T-helper 17 cell (primary cell): ENCODE measurements at places on chromosomes 6 and 20.

GRCh38 chr6:165967810-165968407, 199.7 kb downstream of the TBXT start:
- no peaks in the 10 kb centered on the region for H3K36me3 ChIP-seq
- H3K4me3 ChIP-seq, result no peak overlapping the region
- no peaks in the 10 kb centered on the region for H3K4me1 ChIP-seq
- no peak for DNase-seq
- H3K27ac ChIP-seq, result no peak overlapping the region
- peaks cover 20% of the 10 kb centered on the region for H3K27me3 ChIP-seq

DNA sequence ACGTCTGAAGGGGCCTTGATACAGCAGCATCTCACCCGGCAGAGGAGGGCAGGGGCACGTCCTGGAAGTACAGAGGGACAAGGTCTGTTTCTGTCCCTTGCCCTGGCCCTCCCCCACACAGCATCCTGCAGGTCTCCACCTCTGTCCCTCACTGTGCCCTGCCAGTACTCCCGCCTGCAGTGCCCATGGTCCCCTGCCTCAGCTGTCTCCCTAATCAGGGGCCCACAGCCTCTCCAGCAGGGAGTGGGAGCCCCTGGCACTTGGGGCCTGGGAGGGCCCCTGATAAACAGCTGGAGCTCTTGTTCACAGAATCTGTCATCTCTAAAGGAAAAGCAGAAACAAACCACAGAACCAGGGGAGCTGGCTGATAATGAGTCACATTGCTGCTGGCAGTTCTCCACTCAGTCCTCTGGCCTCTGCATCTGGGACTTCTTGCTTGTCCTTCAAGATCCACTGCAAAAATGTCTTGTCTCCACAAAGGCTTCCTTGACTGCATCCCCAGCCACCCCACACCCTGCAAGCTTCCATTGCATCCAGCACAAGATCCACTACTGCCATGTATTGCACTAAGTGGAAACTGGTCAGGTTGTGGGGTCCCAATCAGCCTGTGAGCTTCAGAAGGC, 33.2 kb upstream of the TAF8 start:
- DNase-seq, result no peak
- no peaks in the 10 kb centered on the region for H3K36me3 ChIP-seq
- H3K4me3 ChIP-seq, result peak overlapping the region; percentile 56
- peaks cover 47% of the 10 kb centered on the region for H3K4me1 ChIP-seq
- no peaks in the 10 kb centered on the region for H3K27me3 ChIP-seq
- H3K27ac ChIP-seq, result peak overlapping the region; percentile 70

DNA sequence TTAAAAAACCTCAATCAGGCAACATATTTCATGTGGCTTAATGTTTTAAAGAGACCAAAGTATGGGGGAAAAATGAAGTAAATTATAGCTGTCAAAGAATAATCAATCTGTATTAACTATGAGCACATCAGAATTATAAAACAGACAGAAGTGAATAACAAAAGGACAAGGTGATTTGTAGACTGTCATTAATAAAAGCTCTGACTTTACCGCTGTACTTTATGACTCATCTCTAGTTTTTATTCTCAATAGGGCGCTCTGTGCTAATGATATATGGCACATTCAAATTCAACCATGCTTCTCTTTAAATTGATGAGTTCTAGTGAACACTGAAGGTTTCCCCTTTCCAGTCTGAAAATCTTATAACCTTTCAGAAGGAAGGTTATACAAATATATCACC, 72.0 kb downstream of the PREP start:
- no peak overlapping the region for H3K27ac ChIP-seq
- DNase-seq, result no peak
- H3K36me3 ChIP-seq, result peaks cover 17% of the 10 kb centered on the region
- peaks cover 12% of the 10 kb centered on the region for H3K4me1 ChIP-seq
- H3K27me3 ChIP-seq, result no peaks in the 10 kb centered on the region

- peaks cover 24% of the 10 kb centered on the region for H3K4me1 ChIP-seq
- H3K27me3 ChIP-seq, result no peaks in the 10 kb centered on the region
- no peak for DNase-seq
These were observed 3.7 kb downstream of the PYGB start for GRCh38 chr20:25251558-25251957.

- DNase-seq, result no peak
- no peak overlapping the region for H3K4me3 ChIP-seq
- H3K27me3 ChIP-seq, result no peaks in the 10 kb centered on the region
- H3K36me3 ChIP-seq, result no peaks in the 10 kb centered on the region
- H3K4me1 ChIP-seq, result no peaks in the 10 kb centered on the region
These were observed 110.2 kb downstream of the HTR1B start for GRCh38 chr6:77353129-77353528.

GRCh38 chr20:50717974-50718761, 13.2 kb upstream of the PARD6B start:
- H3K27ac ChIP-seq, result no peak overlapping the region
- peaks cover 3% of the 10 kb centered on the region for H3K4me1 ChIP-seq
- H3K4me3 ChIP-seq, result no peak overlapping the region
- H3K36me3 ChIP-seq, result no peaks in the 10 kb centered on the region
- peaks cover 22% of the 10 kb centered on the region for H3K27me3 ChIP-seq
- no peak for DNase-seq

GRCh38 chr6:5305968-5306626, 44.8 kb downstream of the FARS2 start:
- peaks cover 2% of the 10 kb centered on the region for H3K36me3 ChIP-seq
- no peak for DNase-seq
- H3K4me3 ChIP-seq, result no peak overlapping the region
- peaks cover 41% of the 10 kb centered on the region for H3K4me1 ChIP-seq
- no peaks in the 10 kb centered on the region for H3K27me3 ChIP-seq

DNA sequence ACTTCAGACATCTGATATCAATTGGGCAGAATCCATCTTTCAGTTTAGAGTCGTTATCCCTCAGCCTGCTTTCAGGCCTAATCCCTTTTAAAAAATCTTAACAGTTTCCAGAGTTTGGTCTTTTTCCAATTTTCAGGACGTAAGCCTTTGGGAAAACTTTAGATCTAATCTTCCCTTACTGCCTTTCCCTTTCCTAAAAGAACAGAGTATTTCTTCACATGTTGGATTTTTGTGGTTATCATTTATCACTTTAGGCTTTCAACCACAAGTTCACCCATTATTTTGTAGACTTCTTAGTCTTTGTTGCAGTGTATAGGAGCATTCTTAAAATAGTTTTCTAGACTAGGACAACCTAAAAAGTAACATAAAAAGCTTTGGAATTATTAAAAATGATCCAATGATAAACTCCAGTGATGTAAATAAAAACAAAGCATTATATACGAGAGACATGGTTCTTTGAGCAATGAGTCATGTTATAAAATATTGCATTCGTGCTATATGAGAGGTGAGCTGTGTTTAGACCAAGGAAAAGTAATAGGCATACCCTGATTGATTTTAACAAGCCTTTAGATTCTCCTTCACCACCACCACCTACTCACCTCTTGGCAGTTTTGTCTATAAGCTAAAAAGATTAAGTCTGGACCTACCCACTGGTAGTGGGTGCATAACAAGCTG, 90.4 kb upstream of the MCHR2 start:
- no peak overlapping the region for H3K4me3 ChIP-seq
- no peak overlapping the region for H3K27ac ChIP-seq
- no peaks in the 10 kb centered on the region for H3K36me3 ChIP-seq
- H3K27me3 ChIP-seq, result no peaks in the 10 kb centered on the region
- no peak for DNase-seq
- H3K4me1 ChIP-seq, result peaks cover 2% of the 10 kb centered on the region

DNA sequence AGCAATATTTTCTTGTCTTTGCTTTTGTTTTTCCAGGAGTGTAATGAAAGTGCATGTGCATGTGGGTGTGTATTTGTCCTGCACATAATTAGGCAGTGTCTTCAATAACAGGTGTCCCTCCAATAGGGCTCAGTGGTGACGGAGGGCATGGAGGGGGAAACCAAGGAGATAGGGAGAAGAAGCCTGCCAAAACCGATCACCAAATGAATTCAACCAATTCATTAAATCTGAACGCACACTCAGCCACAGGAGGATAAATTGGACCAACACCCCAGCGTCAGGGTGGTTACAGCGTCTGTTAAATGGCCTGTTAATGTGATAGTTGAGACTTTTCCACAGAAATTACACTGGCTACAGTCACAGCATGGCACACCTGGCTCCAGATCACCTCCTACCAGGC, 527.6 kb downstream of the CD83 start:
- H3K4me3 ChIP-seq, result no peak overlapping the region

DNA sequence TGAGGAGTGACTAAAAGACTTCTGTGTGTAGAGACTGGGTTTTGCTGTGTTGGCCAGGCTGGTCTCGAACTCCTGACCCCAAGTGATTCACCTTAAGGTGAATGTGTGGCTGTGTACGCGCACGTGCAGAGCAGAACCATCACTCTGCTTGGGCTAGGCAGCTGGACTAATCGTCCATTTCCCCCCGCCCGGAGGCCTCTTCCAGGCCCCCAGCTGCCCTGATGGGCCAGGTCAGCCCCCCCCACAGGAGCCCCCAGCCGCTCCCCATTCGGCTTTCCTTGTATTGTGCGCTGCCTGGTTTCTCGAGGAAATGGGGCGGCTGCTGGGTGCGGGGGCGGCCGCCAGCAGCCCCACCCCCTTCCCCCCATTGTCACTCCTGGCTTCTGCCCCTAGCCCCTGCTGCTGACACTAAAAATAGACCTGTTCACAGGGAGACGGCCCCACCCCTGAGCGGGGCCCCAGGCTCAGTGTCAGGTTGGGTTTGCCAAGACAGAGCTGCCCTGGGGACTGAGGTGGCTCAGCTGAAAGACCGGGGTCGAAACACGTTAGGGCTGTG, 24.6 kb upstream of the CSNK2A1 start:
- H3K4me3 ChIP-seq, result no peak overlapping the region
- H3K27me3 ChIP-seq, result peaks cover 52% of the 10 kb centered on the region
- no peak for DNase-seq
- H3K4me1 ChIP-seq, result peaks cover 9% of the 10 kb centered on the region
- H3K27ac ChIP-seq, result no peak overlapping the region
- peaks cover 8% of the 10 kb centered on the region for H3K36me3 ChIP-seq

DNA sequence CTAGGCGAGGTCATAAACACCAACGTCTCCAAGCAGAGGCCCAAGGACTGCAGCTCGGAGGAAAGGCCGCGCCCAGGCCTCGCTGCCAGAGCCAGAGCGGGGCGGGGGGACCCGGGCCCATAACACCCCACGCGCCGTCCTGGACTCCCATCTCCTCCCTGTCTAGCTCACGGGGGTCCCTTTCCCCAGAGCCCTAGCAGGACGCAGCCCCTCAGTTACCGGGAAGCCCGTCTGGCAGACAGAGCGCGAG, 44.9 kb downstream of the MDFI start:
- H3K27ac ChIP-seq, result peak overlapping the region; percentile 47
- peak overlapping the region; percentile 82 for H3K4me3 ChIP-seq
- H3K36me3 ChIP-seq, result no peaks in the 10 kb centered on the region
- H3K27me3 ChIP-seq, result no peaks in the 10 kb centered on the region

- H3K4me3 ChIP-seq, result no peak overlapping the region
- H3K4me1 ChIP-seq, result no peaks in the 10 kb centered on the region
- no peaks in the 10 kb centered on the region for H3K36me3 ChIP-seq
- H3K27me3 ChIP-seq, result peaks cover 39% of the 10 kb centered on the region
- no peak for DNase-seq
- no peak overlapping the region for H3K27ac ChIP-seq
These were observed 116.2 kb downstream of the LCA5 start for GRCh38 chr6:79421001-79421411.

DNA sequence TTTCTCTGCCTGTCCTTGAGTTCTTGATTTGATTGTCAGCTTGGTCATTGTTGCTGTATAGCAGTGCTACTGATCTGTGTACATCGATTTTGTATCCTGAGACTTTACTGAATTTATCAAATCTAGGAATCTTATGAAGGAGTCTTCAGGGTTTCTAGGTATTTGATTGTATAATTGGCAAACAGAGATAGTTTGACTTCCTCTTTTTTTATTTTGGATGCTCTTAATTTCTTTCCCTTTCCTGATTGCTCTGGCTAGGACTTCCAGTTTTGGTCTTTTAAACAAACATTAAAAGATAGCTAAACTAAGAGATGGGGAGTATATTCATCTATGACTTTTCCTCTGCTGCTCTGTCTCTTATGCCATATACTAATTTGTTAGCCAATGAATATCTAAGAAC, 62.4 kb downstream of the NCOA7 start:
- H3K36me3 ChIP-seq, result peaks cover 5% of the 10 kb centered on the region
- peaks cover 21% of the 10 kb centered on the region for H3K4me1 ChIP-seq
- H3K27me3 ChIP-seq, result no peaks in the 10 kb centered on the region
- H3K27ac ChIP-seq, result peak overlapping the region; percentile 4

DNA sequence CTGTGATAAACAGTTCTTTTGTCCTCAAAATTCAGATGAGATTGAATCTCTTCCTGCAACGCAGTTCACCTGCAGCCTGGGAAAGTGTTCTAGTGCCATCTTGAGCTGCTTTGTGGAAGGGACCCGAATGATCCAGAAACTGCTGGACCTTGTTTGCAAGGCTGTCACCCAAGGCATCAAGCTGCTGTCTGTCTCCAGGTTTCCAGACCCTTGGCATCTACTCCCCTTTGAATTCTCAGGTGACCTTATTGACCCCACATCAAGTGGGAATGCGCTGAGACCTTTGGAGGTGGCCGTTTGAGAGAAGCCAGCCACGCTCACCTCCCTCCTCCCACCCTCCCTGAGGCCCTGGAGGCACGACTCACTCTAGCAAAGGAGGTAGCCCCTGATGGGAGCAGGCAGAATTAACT, 112.5 kb downstream of the EDN3 start:
- peaks cover 4% of the 10 kb centered on the region for H3K36me3 ChIP-seq
- H3K27me3 ChIP-seq, result peaks cover 32% of the 10 kb centered on the region
- H3K27ac ChIP-seq, result no peak overlapping the region

- no peaks in the 10 kb centered on the region for H3K4me1 ChIP-seq
- no peak overlapping the region for H3K27ac ChIP-seq
- H3K27me3 ChIP-seq, result peaks cover 44% of the 10 kb centered on the region
- no peak overlapping the region for H3K4me3 ChIP-seq
- no peak for DNase-seq
These were observed 311.1 kb upstream of the RNF24 start for GRCh38 chr20:4326195-4327065.

DNA sequence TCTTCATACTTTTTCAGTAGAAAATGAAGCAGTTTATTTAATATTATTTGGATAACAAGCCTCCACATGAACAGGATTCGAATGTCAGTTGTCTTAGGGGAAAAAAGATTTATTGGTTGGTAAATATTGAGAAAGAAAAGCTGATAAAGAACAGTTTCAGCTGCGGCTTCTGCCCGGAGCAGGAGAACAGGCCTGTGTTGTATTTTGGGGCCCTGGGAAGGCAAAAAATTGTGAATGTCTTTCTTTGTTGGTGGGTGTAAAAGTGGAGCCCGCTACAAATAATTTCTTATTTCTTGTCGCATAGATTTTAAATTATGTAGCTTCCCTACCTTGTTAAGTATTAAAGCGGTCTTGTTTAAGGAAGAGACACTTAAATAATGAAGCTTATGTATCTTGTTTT, 90.5 kb upstream of the PAX1 start:
- no peak for DNase-seq
- no peaks in the 10 kb centered on the region for H3K36me3 ChIP-seq
- no peak overlapping the region for H3K4me3 ChIP-seq
- H3K4me1 ChIP-seq, result no peaks in the 10 kb centered on the region

GRCh38 chr6:168885196-168885595, 368.4 kb downstream of the THBS2 start:
- no peak for DNase-seq
- H3K4me3 ChIP-seq, result no peak overlapping the region
- H3K4me1 ChIP-seq, result peaks cover 12% of the 10 kb centered on the region
- H3K27me3 ChIP-seq, result no peaks in the 10 kb centered on the region
- H3K27ac ChIP-seq, result no peak overlapping the region
